ENCODE measurements at places on chromosomes 11 and 22.

- no peak for DNase-seq
Observed at GRCh38 chr11:78857688-78858087, 283.0 kb upstream of the NARS2 start.

DNA sequence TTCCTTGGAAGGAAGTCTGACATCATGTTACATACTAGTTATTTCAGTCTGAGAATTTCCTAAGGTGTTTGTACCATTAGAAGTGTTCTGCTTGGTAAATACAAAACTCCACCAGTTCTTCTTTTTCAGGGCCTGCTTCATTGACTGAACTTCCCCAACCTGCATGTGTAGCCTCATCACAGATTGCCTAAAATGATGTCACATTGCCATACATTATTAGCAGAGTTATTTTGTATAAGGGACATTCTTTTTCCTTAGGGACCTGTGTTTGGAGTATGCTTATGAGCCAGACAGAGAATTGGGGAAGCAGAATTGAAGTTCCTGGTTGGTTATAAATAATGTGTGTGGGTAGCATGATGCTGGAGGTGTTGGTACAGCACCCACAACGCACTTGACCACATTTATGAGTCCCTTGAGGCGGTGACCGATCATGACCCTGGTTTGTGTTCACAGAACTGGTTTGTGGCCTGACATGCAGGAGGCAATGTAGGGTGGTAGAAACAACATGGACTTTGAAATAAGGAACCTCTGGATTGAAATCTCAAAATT is 16.4 kb upstream of the MMP7 start:
- DNase-seq: no peak

DNA sequence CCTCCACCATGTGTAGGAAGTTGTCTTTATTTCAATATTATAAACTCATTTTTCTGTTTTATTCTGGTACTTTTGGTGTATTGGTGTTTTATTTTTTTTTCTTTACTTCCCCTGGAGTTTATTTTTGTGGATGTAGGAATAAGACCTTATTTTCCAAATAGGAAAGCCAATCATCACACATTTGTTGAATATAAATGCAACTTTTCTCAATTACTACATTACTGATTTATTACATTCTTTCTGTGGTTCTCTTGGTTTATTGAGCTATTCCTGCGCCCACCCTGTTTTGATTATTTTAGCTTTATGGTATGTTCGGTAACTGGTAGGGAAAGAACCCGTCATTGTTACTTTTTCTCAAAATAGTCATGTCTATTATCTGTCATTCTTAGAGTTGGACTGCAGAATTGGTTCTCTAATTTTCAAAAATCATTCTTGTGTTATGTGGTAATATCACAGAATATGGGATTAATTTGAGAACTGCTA is 3.6 kb downstream of the IGLL5 start:
- no peak for DNase-seq

GRCh38 chr11:1387961-1388762 is 1.6 kb upstream of the BRSK2 start:
- no peak for DNase-seq

- DNase-seq: no peak
Observed at GRCh38 chr11:1502954-1503707, 16.6 kb upstream of the MOB2 start.

DNA sequence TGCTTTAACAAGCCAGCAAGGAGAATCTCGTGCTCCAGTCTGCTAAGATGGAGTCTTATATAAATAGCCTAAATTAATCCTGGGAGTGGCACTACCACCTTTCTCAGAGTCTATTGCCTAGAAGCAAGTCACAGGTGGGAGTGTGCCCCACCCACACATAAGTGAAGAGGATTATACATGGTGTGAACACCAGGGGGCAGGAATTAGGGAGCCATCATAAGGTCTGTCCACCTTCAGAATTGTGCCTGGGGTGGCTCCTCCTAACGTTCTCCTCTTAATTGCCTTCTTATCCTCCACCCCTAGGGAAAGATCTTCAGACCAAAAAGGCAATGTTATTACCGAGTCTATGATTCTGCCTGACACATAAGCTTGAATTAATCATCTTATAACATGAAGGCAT is 276.8 kb upstream of the SESN3 start:
- DNase-seq: no peak

DNA sequence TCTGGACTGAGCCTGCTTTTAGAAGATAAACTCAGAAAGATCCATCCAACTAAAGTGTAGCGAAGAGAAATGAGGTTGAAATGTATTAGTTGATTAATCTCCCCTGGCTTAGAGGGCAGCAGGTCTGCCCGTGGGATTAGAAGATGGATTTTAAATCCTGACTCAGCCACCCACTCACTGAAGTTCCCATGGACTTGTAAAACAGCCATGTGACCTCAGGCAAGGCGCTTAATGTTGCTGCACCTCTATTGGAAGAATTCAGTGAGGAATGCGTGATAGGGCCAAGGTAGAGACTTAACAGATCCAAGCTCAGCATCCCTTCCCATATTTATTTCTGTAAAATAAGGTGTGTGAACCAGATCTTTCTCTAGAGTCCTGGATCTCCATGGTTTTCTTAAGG is 45.1 kb upstream of the ELF5 start:
- no peak for DNase-seq

DNA sequence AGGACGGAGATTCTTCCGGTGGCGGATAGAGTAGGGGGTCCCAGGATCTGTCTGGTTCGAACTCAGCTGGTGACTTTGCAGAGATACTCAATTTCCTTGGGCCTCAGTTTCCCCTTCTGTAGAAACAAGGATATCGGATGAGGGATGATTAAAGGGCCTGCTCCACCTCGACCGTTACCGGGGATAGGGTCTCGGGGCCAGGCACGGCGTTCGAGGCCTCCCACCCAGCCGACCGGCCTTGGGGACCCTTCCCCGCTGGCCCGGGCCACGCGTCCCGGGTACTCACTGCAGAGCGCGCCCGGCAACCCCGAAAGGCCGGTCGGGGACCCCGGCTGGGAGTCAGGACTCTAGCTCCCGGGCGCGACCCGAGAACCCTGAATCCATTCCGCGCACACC is 321 bp downstream of the RHBDD3 start:
- DNase-seq: no peak

- DNase-seq: no peak
Observed at GRCh38 chr11:15471048-15471894, 356.5 kb downstream of the INSC start.

DNA sequence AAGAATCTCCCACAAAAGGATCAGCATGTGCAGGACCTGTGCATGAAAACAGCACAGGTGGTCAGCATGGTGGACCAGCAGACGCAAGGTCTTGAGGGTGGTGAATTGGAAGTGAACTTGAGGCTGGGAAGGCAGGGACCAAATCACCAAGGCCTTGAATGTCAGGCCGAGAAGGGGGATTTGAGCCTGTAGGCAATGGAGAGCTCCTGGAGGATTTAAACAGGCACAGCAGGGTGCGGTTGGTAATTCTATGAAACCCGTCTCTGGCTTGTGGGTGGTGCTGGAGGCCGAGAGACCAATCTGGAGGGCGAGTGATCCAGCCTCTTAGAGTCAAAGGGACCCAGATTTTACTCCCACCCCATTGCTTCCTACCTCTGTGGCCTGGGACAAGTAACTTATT is 2.4 kb downstream of the TSKU start:
- DNase-seq: no peak

GRCh38 chr11:129698212-129698611 is 117.4 kb upstream of the TMEM45B start:
- DNase-seq: no peak

GRCh38 chr11:48036011-48036410 is 55.7 kb downstream of the PTPRJ start:
- DNase-seq: no peak

DNA sequence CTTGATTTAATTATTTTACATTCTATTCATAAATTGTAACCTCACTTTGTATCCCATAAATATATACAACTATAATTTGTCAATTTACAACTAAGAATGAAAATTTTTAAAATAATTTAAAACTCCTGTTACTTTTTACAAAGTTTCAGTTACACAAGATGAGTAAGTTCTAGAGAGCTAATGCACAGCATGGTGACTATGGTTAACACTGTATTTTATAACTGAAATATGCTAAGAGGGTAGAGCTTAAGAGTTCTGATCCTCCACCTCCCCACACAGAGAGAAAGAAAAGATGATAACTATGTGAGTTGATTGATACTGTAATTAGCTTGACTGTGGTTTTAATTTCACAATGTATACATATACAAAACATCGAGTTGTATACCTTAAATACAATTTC is 412.5 kb upstream of the DDI1 start:
- no peak for DNase-seq

DNA sequence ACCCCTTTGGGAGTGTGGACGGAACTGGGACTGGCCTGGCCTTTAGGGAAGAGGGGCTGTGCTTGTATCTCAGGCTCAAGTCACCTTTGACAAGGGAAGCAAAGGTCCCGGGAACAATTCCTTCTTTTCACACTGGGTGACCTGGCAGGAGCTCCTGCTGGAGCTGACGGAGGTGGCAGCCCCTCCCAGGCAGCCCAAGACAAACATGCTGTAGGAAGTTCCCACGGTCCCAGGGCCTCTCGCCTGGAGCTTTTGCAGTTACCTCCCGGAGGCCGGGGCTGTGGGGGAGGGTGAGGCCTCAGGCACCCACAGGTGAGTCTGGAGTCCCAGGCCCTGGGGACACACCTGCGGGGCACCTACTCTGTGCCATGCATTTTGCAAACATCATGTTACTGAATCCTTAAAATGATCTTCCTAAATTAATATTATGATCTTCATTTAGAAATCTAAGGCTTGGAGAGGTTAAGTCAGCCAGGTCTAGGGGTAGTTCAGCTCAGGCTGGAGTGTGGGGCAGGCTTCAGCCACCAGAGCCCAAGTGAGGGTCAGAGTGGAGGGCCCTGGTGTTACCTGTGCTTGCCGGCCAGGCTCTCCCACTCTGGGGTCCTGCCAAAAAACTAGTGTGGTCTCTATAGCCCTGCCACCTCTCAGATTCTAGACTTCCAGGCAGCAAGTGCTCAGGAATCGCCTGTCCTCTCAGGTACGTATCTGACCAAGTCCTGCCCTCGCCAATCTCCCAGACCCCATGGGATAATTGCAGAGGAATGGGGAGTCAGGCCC is 15.7 kb upstream of the MYEOV start:
- DNase-seq: no peak

GRCh38 chr22:19567157-19568009 is 43.2 kb upstream of the CLDN5 start:
- DNase-seq: no peak

- no peak for DNase-seq
Observed at GRCh38 chr11:18704698-18705097, 6.1 kb downstream of the TMEM86A start.

DNA sequence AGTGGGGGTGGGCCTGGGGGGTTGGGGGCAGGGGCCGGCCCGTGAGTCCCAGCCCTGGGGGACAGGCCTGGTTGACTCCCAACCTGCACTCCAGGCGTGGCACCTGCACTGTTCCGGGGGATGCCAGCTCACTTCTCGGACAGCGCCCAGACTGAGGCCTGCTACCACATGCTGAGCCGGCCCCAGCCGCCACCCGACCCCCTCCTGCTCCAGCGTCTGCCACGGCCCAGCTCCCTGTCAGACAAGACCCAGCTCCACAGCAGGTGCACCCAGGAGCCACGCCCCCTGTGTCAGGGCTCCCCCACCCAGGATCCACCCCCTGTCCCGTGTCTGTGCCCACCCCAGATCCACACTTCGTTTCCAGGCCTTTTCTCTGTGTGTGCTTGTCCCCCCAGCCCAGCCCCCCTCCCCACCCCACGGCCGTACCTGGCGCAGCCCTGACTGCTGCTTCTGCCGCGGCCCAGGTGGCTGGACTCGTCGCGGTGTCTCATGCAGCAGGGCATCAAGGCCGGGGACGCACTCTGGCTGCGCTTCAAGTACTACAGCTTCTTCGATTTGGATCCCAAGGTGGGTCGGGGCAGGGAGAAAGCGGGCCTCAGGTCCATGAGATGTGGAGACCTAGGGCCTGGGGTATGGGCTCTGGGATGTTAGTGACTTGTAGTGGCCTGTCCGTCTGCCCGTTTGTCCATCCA is 4.8 kb downstream of the FERMT3 start:
- no peak for DNase-seq

DNA sequence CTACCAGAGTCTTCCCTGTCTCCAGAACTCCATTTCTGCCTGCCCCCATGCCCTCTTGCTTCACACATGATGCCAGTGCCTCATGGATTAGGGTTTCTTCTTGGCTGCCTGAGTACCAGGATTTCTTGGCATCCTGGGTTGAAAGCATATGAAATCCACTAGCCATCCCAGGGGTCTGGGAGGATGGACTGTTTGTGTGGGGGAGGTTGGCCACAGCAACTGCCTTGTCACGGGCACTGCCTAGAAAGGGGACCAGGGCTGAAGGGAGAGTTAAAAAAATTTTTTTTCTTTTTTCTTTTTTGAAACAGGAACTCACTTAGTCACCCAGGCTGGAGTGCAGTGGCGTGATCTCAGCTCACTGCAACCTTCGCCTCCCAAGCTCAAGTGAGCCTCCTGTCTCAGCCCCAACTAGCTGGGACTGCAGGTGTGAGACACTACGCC is 4.2 kb downstream of the USP35 start:
- no peak for DNase-seq

- DNase-seq: peak; percentile 18
Observed at GRCh38 chr11:71112990-71113389, 139.4 kb downstream of the SHANK2 start.

GRCh38 chr11:62811659-62812058 is 6.4 kb upstream of the NXF1 start:
- DNase-seq: no peak

DNA sequence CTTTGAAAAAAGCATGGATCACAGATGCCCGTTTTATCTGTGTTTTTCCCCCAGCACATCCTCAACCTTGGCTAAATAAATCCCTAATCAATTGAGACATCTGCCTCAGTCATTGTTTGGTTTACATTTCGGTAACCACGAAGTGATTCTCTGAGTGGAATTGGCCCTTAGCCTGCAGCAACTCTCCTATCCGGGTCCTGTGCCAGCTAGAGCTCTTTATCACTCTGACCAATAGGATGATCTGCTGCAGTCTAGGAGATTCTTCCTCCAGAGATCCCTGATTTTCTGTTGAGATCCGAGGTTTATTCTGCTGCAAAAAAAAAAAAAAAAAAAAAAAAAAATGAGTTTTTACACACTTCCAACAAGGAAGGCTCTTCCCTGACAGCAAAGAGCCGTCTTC is 137.3 kb downstream of the KCNA4 start:
- no peak for DNase-seq

DNA sequence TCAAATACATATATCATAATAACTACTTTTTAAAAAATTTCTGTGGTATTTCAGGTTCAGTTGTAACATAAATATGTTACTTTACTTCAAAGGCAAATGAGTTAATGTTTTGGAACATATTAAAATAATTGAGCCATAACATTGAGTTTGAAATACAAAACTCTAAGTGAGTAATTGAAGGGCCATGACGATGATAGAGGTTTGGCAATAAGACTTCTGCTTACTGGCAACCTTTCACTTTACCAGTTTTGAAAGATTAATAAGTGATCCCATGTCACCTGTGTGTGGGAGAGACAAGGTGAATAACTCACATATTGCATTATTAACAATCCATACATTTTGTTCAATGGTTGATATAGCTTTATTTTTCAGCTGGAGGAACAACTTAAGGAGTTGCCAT is 144.4 kb downstream of the GRIA4 start:
- DNase-seq: no peak

- DNase-seq: no peak
Observed at GRCh38 chr11:43261775-43262174, 50.0 kb upstream of the API5 start.

GRCh38 chr22:25791556-25791955 is 49.6 kb downstream of the MYO18B start:
- no peak for DNase-seq

- DNase-seq: no peak
Observed at GRCh38 chr11:39741066-39741465, 1718.4 kb downstream of the LRRC4C start.
